ENCODE measurements at places on chromosomes 2 and 18. TPM values are rescaled to one million over a fixed set of nuclear protein-coding genes. Genes with fewer than 3 reads are reported as not detected.

The OBSL1 gene
- total RNA-seq = 20.6 TPM

The SH3BP4 gene
- 62.5 TPM for total RNA-seq

The NEU2 gene
- not detected for total RNA-seq

The TMEM247 gene
- not detected for total RNA-seq

The NT5DC4 gene
- total RNA-seq = not detected

The IL1F10 gene
- not detected for total RNA-seq

The TLX2 gene
- total RNA-seq = not detected

The FMNL2 gene
- total RNA-seq = 51.6 TPM

The SLC35G4 gene
- not detected for total RNA-seq

The CASP8 gene
- total RNA-seq = 16.9 TPM

The VWA3B gene
- total RNA-seq = not detected

The DOK6 gene
- 1.2 TPM for total RNA-seq

The KIF1A gene
- total RNA-seq = 1.2 TPM

The PPP1R1C gene
- total RNA-seq = 0.93 TPM

The RRM2 gene
- 21.4 TPM for total RNA-seq

The EIPR1 gene
- total RNA-seq = 40.7 TPM

The ZBTB7C gene
- total RNA-seq = 0.06 TPM

The RUFY4 gene
- not detected for total RNA-seq

The WNT6 gene
- not detected for total RNA-seq

The ZAP70 gene
- 2.7 TPM for total RNA-seq

The PIKFYVE gene
- 27.2 TPM for total RNA-seq

The STPG4 gene
- not detected for total RNA-seq

The IL1RN gene
- total RNA-seq = not detected

The CAPN14 gene
- 0.15 TPM for total RNA-seq

The CAVIN2 gene
- 240 TPM for total RNA-seq

The GREB1 gene
- 0.64 TPM for total RNA-seq

The DQX1 gene
- not detected for total RNA-seq

The RAD51AP2 gene
- total RNA-seq = not detected

The C18orf54 gene
- 5.7 TPM for total RNA-seq

The CUL3 gene
- total RNA-seq = 52.7 TPM

The POTEC gene
- not detected for total RNA-seq

The TSPYL6 gene
- 0.06 TPM for total RNA-seq

The DYNAP gene
- total RNA-seq = not detected

The TFCP2L1 gene
- not detected for total RNA-seq
